Right atrium auricular region (tissue), 2 donors: ENCODE measurements at places on chromosomes 2 and 18.
A peak's percentile ranks its signal among the peaks of the same experiment; 100 is the strongest.

DNA sequence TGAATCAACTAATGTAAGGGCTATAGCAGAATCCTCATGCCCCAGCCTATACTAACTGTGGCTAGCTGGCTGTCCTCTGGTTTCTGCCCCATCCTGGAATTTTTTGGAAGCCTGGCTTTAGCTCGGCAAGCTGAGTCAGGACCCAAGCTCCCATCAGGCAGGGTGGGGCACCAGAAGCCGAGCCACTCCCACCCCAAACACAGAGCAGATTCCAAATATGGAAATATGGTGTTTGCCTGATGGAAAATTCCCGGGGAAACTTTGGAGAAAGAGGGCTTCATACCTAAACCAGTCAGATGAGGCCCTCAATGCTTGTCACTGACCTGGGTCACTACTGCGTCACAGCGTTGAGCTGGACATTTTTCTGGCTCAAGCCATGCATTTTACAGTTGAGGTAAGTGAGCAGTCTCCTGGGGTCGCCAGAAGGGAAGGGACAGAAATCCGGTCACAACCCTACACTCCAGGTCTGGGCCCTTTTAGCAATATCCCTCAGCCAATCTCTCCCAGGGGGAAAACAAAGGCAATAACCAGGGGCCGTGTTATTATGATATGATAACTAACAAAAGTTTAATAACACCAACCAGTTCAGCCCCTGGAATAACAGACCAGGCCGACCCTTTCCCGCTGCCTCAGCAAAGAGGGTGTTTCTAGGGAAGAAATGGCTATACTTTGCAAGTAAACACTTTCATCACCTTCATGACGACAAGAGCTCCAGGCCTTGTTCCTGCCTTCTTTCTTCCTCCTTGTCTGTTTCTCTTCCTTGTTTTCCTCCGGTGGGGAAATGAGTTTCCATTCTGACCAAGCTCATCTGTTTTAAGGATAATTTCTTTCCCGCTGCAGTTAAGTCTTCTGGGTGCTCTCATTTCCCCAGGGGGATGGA lies 37.7 kb downstream of the PSD4 start:
- H3K36me3 ChIP-seq: no peaks in the 10 kb centered on the region
- H3K27me3 ChIP-seq: no peaks in the 10 kb centered on the region
- no peak overlapping the region for H3K4me3 ChIP-seq

DNA sequence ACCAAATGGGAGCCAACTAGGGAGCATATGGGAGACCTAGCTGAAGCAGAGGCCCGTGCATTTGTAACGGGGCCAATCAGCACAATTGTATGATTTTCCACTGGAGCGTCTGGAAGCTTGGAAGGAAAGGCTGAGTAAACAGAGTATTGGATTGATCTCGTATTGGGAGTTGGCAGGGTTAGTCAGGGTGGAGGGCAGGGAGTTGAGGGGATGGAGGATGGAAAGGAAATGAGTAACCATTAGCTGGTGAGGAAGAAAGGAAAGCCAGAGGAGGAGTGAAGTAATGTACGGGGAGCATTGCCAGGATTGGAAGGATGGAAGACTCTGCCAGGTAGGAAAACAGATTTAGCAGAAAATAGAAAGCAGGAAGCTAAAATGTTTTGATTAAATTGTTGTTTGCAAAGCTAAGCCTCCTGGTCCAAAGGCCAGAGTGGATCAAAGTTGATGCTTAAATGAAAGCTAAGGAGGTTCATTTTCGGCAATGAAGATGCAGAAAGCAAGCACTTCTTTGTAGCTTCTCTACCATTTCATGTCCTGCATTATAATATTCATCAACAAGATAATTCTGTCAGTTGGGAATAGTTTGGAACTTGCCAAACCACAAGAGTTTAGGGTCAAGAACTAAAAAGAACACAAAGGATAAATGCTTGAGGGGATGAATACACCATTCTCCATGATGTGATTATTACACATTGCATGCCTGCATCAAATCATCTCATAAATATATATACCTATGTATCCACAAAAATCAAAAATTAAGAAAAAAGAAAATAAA lies 75.6 kb upstream of the TTN start:
- H3K4me1 ChIP-seq: peaks cover 11% of the 10 kb centered on the region
- peak overlapping the region; percentile 44 for H3K27ac ChIP-seq
- no peak for DNase-seq
- H3K4me3 ChIP-seq: no peak overlapping the region

GRCh38 chr2:8684878-8685696 lies 3.2 kb downstream of the ID2 start:
- H3K27ac ChIP-seq: peak overlapping the region; percentile 98
- no peaks in the 10 kb centered on the region for H3K36me3 ChIP-seq
- H3K4me3 ChIP-seq: peak overlapping the region; percentile 71
- peak; percentile 80 for DNase-seq
- H3K4me1 ChIP-seq: no peaks in the 10 kb centered on the region
- H3K27me3 ChIP-seq: no peaks in the 10 kb centered on the region

- no peaks in the 10 kb centered on the region for H3K36me3 ChIP-seq
- H3K4me3 ChIP-seq: no peak overlapping the region
- H3K4me1 ChIP-seq: peaks cover 10% of the 10 kb centered on the region
- no peaks in the 10 kb centered on the region for H3K27me3 ChIP-seq
These were observed 53.5 kb downstream of the ATL2 start for GRCh38 chr2:38323623-38324022.

- H3K27ac ChIP-seq: no peak overlapping the region
- H3K27me3 ChIP-seq: no peaks in the 10 kb centered on the region
- no peak overlapping the region for H3K4me3 ChIP-seq
- H3K36me3 ChIP-seq: no peaks in the 10 kb centered on the region
- no peak for DNase-seq
- H3K4me1 ChIP-seq: no peaks in the 10 kb centered on the region
These were observed 318.9 kb upstream of the ACVR2A start for GRCh38 chr2:147525819-147526489.

GRCh38 chr2:230893841-230894781 lies 29.4 kb downstream of the ITM2C start:
- no peak overlapping the region for H3K27ac ChIP-seq
- DNase-seq: no peak
- H3K27me3 ChIP-seq: no peaks in the 10 kb centered on the region
- H3K4me3 ChIP-seq: no peak overlapping the region

DNA sequence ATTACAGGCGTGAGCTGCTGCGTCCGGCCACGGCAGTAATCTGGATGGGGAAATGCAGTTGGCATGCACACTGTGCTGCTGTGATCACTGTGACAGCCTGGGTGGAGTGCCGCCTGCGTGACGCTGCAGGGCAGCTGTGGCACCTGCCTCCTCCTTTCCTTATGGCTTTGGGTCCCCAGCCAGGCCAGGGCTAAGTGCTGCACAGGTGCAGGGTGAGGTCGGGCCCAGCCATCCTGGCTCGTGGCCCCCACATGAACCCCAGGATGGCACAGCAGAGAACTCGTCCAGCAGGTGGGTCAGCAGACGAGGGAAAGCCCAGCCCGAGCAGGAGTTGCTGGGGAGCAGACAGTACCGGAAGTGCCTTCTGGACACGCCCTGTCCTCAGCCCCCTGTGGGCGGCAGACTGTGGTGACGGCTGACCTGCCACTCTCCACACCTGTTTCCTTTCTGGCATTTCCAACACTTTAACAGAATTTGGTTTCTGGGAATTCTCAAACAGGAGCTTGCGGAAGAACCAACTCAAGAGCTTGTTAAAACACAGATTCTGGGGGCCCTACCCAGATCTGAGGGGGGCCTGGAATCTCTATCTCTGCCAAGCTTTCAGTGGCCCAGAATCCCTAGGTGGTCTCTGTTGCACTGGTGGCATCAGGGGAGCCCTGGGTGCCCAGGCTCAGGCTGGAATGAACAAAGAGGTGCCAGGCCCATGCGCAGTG lies 16.9 kb downstream of the HS1BP3 start:
- no peak overlapping the region for H3K4me3 ChIP-seq
- no peak for DNase-seq
- H3K4me1 ChIP-seq: no peaks in the 10 kb centered on the region
- no peaks in the 10 kb centered on the region for H3K27me3 ChIP-seq

- DNase-seq: no peak
- H3K36me3 ChIP-seq: no peaks in the 10 kb centered on the region
- no peaks in the 10 kb centered on the region for H3K4me1 ChIP-seq
- no peak overlapping the region for H3K4me3 ChIP-seq
- H3K27me3 ChIP-seq: no peaks in the 10 kb centered on the region
These were observed 318.1 kb downstream of the ZNF521 start for GRCh38 chr18:25033747-25034471.

DNA sequence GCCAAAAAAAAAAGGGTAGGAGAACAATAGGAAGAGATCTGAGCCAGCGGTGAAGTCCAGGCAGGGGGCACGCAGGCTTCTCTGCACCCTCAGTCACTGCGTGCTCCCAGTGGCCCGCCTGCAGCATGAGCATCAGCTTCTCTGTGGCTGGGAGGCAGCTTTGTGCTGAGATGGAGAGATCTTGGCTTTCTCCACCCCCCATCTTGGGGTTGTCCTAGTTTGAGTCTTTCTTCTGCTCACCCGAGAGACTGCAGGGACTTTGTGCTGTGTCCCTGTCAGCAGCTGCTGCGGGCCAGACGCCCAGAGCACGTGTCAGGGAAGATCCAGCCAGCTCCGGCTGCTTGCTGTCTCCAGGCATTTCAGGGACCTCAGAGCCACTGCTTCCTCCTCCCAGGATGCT lies 20.3 kb downstream of the TRAPPC12 start:
- peaks cover 12% of the 10 kb centered on the region for H3K36me3 ChIP-seq
- DNase-seq: no peak
- no peaks in the 10 kb centered on the region for H3K4me1 ChIP-seq
- H3K27ac ChIP-seq: peak overlapping the region; percentile 26

- H3K36me3 ChIP-seq: no peaks in the 10 kb centered on the region
- H3K27ac ChIP-seq: no peak overlapping the region
- no peak overlapping the region for H3K4me3 ChIP-seq
- H3K27me3 ChIP-seq: no peaks in the 10 kb centered on the region
These were observed 184.3 kb upstream of the APCDD1 start for GRCh38 chr18:10270151-10270571.

DNA sequence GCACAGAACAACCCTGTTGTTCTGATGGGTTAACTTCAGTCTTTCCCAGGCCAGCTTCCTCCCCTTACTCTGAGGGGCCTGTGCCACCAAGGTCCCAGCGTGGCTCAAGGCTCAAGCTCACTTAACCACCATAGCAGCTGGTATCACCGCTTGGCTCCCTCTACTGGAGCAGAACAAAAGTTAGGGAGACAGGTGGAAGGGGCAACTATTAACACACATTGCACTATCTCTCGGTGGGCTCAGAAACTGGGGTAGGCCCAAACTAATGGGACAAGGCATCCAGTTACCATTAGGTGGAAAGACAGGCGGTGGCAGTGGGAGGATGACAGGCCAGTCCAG lies 88.7 kb upstream of the ATL2 start:
- H3K4me1 ChIP-seq: no peaks in the 10 kb centered on the region
- H3K27me3 ChIP-seq: no peaks in the 10 kb centered on the region
- no peak overlapping the region for H3K27ac ChIP-seq
- no peaks in the 10 kb centered on the region for H3K36me3 ChIP-seq
- no peak overlapping the region for H3K4me3 ChIP-seq

DNA sequence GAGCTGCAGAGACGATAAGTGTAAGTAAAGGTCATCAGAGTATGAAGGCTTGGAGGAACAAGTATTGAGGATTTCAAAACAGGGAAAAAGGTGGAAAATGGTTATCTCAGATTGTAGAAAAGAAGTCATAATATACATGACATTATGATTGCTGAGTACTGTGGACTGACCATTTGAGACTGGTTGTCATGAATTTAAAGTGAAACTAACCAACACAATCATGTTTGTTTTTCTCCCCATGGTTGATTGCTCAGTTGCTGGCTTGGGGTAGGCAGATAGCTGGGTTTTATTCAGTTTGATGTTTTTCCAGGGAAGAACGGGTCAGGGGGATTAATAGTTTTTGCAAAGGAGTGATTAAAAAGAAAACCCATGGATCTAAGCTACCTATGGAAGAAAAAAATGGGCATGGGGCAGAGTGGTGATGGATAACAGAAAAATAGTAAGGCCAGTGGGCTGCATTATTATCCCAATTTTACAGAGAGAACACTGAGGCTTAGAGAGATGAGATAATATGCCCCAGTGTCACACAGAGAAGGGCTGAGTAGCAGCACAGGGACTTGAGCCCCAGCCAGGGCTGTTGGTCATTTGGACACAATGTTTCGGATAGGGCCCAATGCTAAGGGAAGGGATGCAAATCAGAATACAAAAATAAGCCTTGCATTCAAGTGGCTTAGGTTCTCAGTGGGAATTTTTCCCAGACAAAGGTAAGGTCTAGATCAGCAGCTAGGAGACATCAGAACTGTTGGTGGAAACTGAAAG lies 885.7 kb downstream of the DCC start:
- H3K36me3 ChIP-seq: no peaks in the 10 kb centered on the region
- H3K27me3 ChIP-seq: no peaks in the 10 kb centered on the region
- no peak overlapping the region for H3K4me3 ChIP-seq
- H3K4me1 ChIP-seq: no peaks in the 10 kb centered on the region
- DNase-seq: no peak

GRCh38 chr18:49811151-49811938 lies 2.0 kb downstream of the ACAA2 start:
- no peaks in the 10 kb centered on the region for H3K36me3 ChIP-seq
- H3K27ac ChIP-seq: no peak overlapping the region
- DNase-seq: no peak
- H3K4me1 ChIP-seq: peaks cover 16% of the 10 kb centered on the region

DNA sequence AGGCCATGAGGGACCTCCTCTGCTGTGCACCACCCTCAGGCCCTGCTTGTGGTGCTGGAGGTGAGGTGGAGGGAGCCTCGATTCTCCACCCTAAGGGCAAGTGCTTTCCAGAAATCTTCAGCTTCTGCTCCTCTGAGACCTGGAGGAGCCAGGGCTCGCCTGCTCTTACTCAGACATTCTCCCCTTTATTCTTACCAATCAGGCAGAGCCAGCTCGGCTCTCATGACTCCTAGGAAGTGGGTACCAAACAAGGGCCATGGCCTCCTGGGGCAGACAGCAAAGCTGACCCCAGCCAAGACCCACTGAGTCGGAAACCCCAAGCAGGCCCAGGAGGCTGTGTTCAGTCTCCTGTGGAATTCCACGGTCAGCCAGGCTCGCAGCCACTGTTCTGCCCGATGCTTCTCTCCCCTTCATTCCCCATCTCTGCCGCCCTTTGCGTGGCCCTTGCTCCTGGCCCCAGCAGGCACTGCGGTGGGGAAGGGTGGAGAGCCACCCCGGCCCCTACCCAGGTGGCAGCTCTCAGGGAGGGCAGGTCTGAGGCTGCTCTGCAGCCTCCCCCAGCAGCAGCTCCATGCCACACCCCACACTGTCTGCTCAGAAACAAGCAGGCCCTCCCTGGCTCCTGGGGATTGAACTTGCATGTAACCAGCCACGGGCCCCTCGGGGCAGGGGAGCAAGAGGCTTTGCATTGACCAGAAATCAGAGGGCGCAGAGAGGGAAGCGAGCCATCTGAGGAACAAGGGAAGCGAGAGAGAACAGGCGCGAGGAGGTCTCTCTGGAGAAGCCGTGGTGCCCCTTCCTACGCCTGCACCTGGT lies 24.0 kb downstream of the HS1BP3 start:
- no peak for DNase-seq
- no peaks in the 10 kb centered on the region for H3K27me3 ChIP-seq
- H3K4me3 ChIP-seq: no peak overlapping the region

GRCh38 chr18:2683055-2683454 lies 27.5 kb downstream of the SMCHD1 start:
- H3K27me3 ChIP-seq: no peaks in the 10 kb centered on the region
- H3K4me1 ChIP-seq: no peaks in the 10 kb centered on the region
- H3K4me3 ChIP-seq: no peak overlapping the region
- no peak overlapping the region for H3K27ac ChIP-seq
- no peak for DNase-seq

- peak; percentile 69 for DNase-seq
- no peaks in the 10 kb centered on the region for H3K4me1 ChIP-seq
- peak overlapping the region; percentile 58 for H3K27ac ChIP-seq
- peaks cover 15% of the 10 kb centered on the region for H3K36me3 ChIP-seq
- H3K4me3 ChIP-seq: no peak overlapping the region
These were observed 4.2 kb downstream of the PLEKHA3 start for GRCh38 chr2:178484245-178485041.
